Left colon (tissue), 2 donors: ENCODE measurements at places on chromosomes 13 and 19. TPM values are rescaled to one million over a fixed set of nuclear protein-coding genes. Genes with fewer than 3 reads are reported as not detected.

DNA sequence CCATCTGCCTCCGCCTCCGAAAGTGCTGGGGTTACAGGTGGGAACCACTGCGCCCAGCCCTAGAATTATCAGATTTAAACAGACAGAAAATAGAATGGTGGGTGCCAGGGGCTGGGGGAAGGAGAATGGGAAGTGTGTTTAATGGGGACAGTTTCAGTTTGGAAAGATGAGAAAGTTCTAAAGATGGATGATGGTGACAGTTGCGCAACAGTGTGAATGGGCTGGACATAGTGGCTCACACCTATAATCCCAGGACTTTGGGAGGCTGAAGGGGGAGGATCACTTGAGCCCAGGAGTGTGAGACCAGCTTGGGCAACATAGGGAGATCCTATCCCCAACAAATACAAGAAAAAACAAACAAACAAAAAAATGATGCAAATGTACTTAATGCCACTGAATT lies 15.9 kb downstream of the KANK2 start:
- no peak for DNase-seq

GRCh38 chr13:106493533-106494220 lies 41.8 kb downstream of the EFNB2 start:
- no peak for DNase-seq

DNA sequence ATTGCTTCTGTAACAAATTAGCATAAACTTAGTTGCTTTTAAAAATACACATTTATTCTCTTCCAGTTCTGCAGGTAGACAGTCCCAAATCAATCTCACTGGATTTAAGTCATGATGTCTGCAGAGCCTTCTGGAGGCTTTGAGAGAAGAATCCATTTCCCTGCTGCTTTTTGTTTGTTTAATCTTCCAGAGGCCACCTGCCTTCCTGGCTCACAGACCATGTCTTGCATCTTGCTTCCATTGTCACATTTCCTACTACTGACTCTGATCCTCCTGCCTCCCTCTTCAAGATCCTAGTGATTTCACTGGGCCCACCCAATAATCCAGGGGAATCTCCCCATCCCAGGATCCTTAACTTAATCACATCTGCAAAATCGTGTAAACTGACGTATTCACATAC lies 473.3 kb downstream of the ITGBL1 start:
- DNase-seq: no peak

GRCh38 chr13:23615395-23616081 lies 45.3 kb downstream of the TNFRSF19 start:
- no peak for DNase-seq

GRCh38 chr19:17394891-17395415 lies 957 bp upstream of the CCDC194 start:
- DNase-seq: no peak

GRCh38 chr19:13613447-13613846 lies 107.2 kb upstream of the CACNA1A start:
- no peak for DNase-seq

The ZNF667 gene
- 0.67 TPM for total RNA-seq

The SULT2B1 gene
- 0.89 TPM for total RNA-seq

The SBSN gene
- total RNA-seq: not detected
